ENCODE measurements at places on chromosomes 13 and 19.

- no peak for DNase-seq
Measured at GRCh38 chr13:33033051-33033812, 17.0 kb downstream of the KL start.

DNA sequence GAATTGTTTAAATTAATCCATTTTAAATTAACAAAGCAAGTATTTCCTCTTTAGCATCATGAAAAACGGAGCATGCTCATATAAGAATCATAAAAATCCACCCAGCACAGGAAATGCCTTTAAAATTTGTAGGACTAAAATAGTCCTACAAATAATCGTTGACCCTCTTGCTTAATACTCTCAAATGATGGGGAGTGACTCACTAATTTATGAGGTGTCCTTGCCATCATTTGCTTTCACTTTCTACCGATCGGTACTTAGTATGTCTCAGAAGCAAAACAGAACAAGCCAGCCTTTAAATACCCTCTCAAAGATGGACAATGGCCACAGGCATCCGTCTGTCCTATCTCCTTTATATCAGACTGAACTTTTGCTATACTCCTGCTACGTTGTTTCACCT is 97.2 kb downstream of the SUCLA2 start:
- DNase-seq, result no peak

- no peak for DNase-seq
Measured at GRCh38 chr13:93118081-93118615, 108.5 kb upstream of the GPC6 start.

DNA sequence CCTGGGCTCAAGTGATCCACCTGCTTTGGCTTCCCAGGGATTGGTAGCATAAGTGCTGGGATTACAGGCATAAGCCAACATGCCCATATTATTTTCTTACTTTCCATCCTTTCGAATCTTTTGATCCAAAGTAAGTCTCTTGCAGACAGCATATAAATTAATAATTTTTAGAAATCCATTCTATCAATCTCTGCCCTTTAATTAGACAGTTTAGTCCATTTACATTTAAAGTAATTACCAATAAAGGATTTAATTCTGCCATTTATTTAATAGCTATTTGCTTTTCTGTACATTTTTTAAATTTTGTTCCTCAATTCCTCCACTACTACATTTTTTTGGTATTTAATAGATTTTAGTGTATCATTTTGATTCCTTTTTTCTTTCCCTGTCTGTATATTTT is 7.3 kb upstream of the URI1 start:
- DNase-seq, result no peak

DNA sequence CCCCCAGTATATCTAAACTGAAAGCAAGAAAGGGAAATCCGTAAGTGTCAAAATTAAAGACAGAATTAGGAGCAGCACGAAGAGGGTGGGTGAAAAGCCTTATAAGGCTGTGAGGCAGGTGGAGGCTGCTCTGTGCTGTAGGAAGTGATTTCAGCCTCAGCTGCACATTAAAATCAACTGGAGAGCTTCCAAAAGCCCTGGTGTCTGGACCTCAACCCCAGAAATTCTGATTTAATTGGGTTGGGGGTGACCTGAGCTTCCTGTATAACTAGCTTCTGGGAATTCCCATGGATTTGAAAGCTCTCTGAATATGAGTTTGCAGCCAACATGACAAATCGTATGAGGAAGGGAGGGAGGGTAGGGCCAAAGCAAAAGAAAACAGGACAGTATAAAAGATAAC is 242.4 kb upstream of the TMTC4 start:
- no peak for DNase-seq

DNA sequence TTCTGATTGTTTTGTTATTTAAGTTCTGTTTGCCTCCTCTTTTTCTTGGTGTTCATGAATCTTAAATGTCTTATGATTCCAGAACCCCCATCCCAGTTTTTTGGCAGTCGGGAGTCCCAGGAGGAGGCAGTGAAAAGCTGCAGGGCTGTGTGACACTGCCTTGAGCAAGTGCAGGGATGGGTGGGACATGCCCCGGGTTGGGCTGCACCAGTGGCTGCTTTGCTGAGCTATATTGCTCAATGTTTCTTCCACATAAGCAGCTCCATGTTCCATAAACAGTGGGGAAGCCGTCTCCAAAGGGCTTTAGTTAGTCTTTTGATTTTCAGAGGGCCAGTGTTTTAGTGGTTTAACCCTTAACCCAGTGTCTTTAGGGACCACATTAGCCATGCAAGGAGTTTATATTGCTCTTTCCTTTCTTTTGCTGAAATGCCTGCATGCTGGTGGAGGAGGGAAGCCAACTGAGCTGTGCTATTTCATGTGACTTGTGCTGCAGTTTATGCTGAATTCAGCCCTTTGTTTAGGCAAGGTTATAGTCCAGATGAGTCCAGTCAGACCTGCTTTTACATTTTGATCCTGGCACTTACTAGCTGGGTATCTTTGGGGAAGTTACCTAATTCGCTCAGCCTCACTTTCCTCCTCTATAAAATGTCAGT is 13.1 kb downstream of the ATP8A2 start:
- DNase-seq, result no peak

GRCh38 chr13:49690133-49690994 is 922 bp downstream of the EBPL start:
- DNase-seq, result no peak
